ENCODE measurements at places on chromosomes 11 and 22. TPM values are rescaled to one million over a fixed set of nuclear protein-coding genes. Genes with fewer than 3 reads are reported as not detected.

Gene MAJIN
- total RNA-seq: not detected

Gene PLET1
- not detected for total RNA-seq

Gene KCNQ1OT1
- 6.8 TPM for total RNA-seq

Gene PHF21A
- total RNA-seq: 44.0 TPM

Gene PYGM
- 63.7 TPM for total RNA-seq

Gene CAVIN3
- total RNA-seq: 56.4 TPM

Data from subcutaneous adipose tissue (tissue), 4 donors.